CD4-positive, alpha-beta T cell treated with Interleukin-1 beta for 1 hour (primary cell): ENCODE measurements at places on chromosomes 2 and 18.

GRCh38 chr2:5945742-5946141, 253.6 kb downstream of the SOX11 start:
- DNase-seq, result no peak

DNA sequence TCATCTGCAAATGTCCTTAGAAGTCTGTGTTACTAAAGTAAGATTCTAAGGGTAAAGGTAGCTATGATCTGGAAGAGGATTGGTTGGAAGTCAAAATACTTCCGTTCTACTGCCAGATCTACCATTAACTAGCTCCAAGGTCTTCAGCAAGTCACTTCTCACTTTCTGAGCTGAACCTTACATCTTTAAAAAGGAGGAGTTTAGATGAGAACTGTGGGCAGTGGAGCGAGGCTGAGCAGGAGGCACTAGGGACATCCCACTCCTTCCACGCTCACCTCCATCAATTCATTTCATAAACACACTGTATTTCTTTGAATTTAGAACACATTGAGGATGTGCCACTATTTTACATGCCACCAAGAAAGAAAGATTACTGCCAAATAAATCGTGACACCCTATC, 143.0 kb downstream of the ABCA12 start:
- DNase-seq, result no peak

GRCh38 chr18:10475276-10475653, 20.8 kb downstream of the APCDD1 start:
- DNase-seq, result no peak

DNA sequence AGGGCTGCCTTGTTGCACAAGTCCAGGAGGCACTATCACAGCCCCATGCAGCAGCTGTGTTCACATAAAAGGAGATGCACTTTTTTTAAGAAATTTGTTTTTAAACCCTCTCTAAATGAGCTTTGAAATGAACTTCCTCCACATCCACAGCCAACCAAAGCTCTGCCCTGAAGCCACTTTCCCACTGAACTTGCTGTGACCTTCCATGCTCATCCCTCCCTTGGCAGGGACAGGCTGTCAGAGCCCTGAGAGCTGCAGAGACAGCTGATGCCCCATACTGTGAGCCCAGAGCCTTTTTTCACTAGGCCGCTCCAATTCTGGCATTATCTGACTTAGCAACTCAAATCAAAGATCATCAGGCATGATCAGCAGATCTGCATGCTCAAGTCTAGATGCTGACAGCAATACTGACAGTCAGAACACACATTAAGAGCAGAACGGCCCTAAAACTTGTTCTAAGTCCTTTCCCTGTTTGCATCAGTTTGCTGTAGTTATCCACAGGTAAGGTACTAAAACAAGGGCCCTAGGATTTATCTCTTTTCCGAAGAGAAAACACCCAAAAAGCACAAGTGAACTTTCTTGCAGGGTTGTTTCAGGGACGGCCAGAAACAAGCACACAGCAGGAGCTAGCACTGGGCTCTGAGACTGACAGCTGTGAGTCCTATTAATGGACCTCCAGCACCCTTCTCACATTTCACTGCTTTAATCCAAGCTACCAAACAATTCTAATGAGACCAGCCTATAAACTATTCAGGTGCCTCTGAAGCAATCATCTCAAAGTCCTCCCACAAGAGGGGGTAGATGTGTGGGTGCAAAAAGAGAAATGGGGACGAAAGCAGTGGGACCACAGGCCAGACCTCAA, 34.9 kb downstream of the RNU4ATAC start:
- DNase-seq, result no peak

DNA sequence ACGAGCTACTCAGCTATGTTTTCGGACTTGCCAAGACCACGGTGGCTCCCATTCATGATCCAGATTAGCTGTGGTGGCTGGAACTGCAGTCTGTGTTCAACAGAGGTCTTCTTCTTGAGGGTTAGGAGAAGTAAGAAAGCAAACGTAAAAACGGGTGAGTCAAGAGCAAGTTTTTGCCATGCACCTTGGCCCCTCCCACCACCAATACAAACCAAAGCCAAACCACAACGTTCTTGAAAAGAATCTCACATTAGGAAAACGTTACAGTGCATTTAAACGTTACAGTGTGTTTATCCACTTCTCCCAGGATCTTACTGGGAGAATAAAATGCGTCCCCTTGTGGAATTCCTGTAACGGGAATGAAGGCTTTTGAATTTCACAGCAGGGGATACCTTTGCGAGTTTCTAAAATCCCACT, 725 bp downstream of the FBXO48 start:
- DNase-seq, result peak; percentile 65

DNA sequence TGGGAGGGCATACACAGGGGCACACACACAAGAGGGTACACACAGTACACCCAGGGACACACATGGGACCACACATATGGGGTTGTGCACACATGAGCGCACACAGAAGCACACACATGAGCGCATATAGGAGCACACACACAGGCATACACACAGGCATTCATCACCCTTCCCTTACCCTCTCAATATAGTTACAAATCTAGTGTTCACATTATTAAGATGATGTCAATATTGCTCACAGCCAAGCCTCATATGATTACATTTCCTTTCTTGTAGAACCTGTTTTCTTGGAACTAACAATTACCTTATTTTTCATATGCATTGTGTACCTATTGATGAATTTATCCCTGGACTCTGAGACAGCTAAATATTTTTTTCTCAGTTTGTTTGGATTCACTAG, 156.7 kb downstream of the FHOD3 start:
- DNase-seq, result no peak

DNA sequence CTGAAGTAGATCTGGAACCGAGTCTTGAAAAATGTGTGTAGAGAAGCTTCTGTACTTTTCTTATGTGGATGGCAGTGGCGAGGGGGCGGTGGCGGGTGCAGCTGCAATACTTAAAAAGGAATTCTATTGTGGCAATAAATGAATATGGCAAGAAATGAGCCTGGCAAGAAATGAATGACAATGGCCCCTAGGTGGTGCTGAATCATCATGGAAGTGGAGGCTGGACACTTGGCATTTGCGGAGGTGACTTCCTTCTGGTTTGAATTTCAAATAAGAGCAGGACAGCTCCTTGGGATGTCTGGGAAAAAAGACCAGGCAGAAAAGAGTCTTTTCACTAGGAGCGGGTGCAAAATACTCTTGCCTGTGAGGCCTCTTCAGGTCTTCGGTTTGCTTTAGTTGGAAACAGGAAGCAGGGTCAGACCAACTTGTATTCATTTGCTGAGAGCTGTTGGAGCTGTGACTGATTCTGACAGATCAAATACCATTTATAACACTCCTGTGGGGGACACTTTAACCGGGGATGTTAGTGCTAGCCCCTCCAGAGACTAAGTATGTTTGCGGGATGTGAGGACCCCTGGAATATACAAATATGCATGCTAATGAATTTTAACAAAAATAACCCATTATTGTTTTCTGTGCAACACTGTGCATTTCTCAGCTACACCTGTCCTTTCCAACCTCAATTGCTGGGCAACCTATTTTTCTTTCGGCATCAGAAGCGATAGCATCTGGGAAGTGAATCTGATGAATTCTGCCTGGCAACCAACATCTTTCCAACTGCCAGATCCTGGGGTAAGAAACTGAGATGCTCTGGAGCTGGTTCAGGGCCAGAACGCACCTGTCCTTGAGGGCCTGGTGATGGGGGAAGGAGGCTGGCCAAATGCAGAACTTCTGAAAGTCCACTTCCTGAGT, 35.4 kb downstream of the FASTKD2 start:
- DNase-seq, result peak; percentile 53

DNA sequence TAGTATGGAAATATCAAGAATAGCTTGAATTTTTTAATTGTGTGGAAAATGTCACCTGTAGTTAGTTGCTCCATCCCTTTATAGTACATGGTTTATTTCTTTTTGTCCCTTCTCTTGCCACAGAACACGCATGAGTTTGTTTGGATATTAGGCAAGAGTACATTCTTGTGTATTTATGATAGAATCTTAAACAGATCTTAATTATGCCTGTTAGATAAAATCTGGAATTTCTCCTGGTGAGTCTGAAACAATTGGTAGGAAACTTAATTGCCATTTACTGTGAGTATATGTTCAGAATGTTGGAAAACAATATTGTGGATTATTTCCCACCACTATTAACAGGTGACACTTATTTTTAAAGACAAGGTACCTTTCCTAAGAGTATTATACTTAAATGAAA, 30.2 kb upstream of the CABYR start:
- DNase-seq, result no peak

DNA sequence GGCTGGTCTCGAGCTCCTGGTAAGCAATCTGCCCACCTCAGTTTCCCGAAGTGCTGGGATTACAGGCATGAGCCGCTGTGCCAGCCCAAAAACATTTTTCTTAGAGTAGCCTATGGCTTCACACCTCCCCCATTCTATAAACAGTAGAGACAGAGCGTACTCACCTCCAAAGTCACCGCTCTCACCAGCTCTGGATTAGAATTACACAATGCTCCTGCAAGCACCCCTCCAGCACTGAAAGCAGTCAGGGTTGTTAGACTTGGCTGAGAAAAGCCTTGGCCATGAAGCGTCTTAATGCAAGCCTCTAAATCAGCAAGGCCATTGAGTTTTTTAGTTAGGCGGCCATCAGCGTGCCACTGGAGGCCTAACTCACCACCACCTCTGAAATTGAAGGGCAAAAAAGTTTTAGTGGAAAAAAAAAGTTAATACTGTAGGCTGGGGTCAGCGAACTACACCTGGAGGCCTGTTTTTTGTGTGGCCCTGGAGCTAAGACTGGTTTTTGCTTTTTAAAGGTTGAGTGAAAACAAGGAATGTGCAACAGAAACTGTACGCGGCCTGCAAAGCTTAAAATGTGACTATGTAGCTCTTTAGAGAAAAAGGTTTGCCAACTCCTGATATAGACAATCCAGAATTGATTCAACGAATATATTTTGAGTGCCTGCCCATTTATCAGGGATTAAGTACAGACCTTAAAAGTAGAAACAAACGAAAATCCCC, 34.6 kb downstream of the PREPL start:
- DNase-seq, result no peak
